Stimulated activated CD8-positive, alpha-beta memory T cell treated with anti-CD3 and anti-CD28 coated beads, Interleukin-7, amount 100 ng/mL, for 48 hours (primary cell): ENCODE measurements at places on chromosomes 16 and 17.

DNA sequence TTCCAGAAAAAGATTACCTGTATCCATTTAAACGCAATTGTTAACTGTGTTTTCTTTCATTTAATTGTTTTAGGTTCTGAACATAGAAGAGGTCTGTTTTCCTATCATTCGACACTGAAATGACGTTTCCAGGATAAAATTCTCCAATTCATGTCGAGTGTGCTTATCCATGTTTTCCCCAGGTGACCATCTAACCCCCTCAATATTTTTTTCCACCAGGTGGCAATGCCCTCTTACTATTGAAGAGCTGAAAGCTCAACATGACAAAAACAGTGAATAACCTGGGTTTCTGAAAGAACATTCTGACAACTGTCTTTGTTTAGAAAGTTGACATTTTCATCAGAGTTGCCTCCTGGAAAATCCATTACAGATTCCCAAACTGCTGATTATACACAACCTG, 948.7 kb downstream of the KCNJ2 start:
- DNase-seq, result no peak

GRCh38 chr16:68275611-68276191, 11.4 kb downstream of the SLC7A6 start:
- DNase-seq, result no peak

DNA sequence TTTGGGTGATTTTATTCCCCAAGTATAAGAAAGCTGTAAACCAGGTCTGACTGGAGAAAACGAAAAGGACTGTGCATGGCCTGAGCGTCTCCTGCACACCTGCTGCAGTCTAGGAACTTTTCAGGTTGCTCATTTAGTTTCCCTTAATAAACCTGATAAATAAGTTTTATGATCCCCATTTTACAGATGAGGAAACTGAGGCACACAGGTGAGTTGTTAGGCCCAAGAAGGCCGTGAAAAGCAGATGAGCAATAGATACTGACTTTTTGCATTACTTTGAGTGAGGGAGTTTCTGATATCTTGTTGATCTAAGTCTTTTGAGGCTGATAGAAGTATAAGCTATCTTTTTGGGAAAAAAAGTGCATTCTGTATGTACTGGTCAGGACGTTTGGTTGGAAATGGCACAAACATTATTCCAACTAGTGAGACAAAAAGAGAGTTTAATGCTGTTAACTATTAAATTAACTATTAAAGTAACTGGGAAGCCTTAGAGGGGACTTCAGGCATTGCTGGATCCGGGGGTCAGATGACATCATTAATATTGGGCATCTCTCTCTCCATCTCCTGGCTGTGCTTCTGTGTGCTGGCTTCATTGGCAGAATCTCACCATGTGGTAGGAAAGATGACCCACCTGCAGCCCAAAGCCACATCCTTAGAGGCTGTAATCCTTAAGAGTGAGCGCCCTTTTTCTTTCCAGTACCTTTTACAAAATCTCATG, 163.4 kb downstream of the CMIP start:
- no peak for DNase-seq

DNA sequence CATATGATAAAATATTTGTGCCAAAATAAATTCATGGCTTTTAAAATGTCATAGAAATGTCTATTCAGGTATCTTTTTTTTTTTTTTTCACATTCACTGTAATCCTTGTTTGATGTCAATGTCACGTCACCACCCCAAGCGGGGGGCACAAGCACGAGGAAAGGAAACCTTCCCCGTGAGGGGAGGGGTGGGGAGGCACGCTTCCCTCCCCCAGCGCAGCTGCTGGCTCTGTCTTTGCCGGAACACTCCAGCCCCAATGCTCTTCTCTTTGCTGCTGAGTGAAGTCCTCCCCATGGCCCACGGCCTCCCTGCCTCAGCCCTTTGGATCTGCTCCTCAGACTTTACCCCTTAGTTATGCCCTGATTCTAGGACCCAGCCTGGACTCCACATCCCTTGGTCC, 1.5 kb downstream of the SLC35G3 start:
- no peak for DNase-seq

GRCh38 chr16:65312795-65313194, 190.9 kb upstream of the CDH11 start:
- DNase-seq, result no peak
